ENCODE measurements at places on chromosomes 3 and 15.
A peak's percentile ranks its signal among the peaks of the same experiment; 100 is the strongest.

- DNase-seq = peak; percentile 75
Measured at GRCh38 chr15:69760890-69761568, 308.4 kb downstream of the RPLP1 start.

DNA sequence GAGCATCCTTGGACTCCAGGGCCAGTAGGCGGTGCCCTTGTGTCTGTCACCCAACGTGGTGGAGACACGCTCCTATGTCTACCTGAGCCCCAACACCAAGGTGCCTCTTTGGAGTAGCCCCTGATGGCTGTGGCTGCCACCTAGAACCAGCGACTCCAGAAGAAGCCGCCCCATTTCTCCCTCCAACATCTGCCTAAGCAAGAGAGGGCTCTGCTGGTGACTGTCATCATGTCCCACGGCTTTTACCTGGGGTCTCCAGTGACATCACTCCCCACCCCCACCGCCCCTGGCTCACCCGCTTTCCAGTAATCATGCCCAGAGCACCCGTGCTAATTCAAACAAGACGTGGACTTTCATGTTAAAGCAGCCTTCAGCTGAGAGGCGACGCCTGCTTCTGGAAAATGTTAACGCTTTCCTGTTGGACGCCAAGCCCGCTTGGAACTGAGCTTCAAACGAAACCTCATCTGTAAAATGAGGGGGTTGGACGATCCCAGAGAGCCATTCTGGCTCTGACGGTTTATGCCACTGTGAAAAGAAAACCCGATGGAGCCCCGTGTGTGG is 57.0 kb downstream of the ISG20 start:
- no peak for DNase-seq

- DNase-seq = no peak
Measured at GRCh38 chr15:84752700-84753099, 4.3 kb downstream of the ZNF592 start.

DNA sequence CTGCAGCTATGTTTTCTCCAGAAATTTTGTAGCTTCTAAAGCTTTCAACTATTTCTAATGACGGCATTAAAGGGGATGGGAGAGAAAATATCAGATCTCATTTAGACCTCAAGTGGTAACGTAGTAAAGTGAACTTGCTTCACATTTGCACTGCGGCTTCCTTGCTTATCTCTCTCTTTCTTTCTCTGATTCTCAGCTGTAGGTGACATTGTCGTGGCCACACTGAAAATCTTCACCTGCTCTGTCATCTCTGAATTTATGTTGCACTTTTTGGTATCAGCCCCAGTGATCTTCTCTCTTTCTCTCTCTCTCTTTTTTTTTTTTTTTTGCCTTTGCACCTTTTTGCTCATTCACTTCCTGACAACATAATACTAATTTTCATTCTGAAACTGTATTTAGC is 254.1 kb upstream of the SATB1 start:
- peak; percentile 46 for DNase-seq

DNA sequence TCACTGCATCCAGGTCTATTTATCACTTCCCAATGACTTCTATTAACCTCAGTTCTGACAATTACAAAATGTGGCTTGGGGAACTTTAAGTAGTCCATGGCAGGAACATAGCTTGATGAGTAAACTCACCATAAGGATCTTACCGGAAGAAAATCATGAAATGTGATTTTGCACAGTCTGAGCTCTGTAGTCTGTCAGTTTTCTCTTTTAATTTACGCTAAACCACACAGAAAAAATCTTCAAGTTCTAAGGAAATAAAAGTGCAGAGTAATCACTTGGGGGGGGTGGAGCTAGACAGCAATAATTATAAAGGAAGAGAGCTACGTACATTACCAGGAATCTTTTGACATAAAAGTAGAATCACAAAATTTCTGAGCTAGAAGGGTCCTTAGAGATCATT is 9.2 kb downstream of the TBC1D5 start:
- no peak for DNase-seq

DNA sequence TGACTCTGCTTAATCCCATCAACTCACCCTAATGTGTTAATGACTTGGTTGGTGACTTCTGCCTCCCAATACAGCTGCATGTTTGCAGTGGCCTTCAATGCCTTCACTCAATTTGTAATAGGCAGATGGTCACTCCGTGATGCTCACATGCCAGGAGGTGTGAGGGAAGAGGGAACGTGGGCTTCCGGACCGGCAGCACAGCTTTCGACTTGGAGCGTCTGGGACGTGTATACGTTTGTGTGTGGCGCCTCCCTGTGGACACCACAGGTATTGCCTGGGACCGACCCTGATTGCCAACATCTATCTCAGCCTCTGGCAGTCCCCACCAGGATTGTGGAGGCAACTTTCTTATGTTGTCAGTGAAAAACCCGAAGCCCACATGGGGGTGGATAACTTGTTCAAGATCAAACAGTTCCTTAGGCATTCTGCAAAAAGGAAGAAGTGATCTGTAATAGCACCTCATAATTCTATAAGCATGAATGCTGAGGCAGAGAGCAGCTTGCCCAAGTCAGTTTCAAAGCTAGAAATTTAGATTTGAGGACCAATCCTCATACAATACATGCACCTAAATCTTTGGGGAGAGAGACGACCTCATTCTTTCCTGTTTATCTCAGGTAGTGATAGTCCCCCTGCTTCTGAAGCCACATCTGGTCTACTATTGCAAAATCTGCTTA is 16.9 kb downstream of the MRPL46 start:
- DNase-seq = peak; percentile 42

- DNase-seq = no peak
Measured at GRCh38 chr3:129824926-129825541, 68.5 kb downstream of the TMCC1 start.

GRCh38 chr3:54835701-54836100 is 92.2 kb downstream of the LRTM1 start:
- no peak for DNase-seq

DNA sequence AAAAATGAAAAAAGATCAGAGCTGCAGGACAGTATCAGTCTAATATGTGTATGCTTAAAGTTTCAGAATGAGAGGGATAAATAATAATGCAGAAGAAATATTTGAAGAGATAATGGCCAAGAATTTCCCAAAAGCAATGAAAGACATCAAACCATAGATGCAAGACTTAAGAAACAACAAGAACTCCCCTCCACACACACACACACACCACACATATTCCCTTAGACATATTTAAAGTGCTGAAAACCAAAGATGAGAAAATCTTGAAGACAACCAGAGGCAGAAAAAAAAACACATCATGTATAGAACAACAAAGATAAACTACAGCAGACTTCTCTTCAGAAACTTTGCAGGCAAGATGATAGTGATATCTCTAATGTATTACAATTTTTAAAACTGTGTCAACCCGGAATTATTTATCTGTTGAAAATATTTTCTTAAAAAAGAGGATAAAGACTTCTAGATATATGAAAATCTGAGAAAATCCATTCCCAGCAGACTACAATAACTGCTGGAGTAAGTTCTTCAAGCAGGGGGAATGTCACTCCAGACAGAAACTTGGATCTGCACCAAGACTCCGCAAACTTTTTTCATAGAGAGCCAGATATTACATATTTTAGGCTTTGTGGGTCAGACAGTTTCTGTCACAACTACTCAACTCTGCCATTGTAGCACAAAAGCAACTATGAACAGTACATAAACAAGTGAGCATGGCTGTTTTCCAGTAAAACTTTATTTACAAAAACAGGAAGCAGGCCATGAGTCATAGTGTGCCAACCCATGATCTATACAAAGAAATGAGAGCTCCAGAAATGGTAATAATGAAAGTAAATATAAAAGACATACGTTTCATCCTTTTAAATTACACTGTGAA is 223.4 kb upstream of the CGNL1 start:
- no peak for DNase-seq

DNA sequence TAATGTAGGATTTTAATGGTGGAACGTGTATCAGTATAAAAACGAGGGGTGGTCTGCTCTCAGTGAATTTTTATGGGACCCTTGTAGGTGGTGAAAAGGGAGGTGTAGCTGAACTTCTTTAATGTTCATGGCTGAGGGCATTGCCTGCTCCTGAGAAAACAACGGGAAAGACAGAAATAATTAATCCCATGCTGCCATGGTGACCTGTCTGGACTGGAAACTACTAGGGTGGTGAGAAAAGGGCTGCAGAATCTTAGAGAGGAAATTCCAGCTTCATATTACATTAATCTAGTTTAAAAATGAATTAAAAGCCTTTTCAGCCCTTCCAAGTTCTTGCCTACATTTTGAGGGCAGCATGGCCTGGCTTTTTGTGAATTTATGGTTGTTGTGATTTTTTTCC is 47.6 kb downstream of the ZBTB38 start:
- no peak for DNase-seq

GRCh38 chr3:195897853-195898415 is 10.4 kb downstream of the TNK2 start:
- DNase-seq = no peak

DNA sequence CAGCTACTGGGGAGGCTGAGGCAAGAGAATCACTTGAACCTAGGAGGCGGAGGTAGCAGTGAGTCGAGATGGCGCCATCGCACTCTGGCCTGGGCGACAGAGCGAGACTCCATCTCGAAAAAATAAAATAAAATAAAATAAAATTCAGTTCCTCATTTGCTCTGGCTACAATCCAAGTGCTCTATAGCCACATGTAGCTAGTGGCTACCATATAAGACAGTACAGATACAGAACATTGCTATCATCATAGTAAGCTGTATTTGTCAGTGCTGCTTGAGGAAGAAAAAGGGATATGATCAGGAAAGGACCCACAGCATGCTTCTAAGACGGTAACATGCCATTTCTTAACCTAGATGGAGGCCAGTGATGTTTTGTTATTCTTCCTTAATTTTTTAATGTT is 88.7 kb upstream of the CDAN1 start:
- DNase-seq = no peak

DNA sequence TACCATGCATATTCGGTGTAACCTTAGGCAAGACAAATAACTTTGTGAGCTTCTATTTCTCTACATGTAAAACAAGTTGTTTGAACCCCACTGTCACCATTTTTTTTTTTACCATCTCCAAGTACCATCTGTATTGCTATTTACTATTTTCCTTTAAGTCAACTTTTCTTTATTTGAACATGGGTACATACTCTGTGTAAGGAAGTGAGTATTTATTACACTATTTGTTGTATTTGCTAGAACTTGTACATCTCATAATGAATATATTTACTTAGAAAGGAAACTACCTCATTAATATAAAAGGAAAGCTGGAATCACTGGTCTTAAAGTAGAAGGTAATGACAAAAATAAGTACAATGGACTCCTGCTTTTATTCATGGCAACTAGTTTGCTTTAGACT is 69.9 kb downstream of the WNT5A start:
- no peak for DNase-seq

DNA sequence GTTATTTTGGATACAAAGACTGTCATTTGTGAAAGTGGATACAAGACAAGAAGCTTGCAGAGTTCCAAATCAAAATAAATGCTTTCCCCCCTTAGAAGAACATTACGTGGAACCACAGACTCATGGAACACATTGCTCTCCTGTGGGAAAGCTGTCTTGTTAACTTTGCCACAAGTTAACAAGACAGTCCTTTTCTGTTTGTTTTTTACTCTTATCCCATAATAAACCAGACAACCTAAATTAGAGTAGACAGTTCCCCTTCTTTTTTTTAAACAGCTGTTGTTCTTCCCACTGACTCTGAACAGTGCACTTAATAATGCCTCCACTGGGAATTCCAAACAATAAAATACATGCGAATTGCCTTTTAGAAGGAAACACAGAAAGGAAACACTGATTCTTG is 255.3 kb upstream of the UBE2E2 start:
- no peak for DNase-seq

GRCh38 chr3:52007291-52007690 is 11.6 kb upstream of the RPL29 start:
- no peak for DNase-seq

GRCh38 chr15:55734641-55735040 is 8.3 kb downstream of the PRTG start:
- DNase-seq = no peak

DNA sequence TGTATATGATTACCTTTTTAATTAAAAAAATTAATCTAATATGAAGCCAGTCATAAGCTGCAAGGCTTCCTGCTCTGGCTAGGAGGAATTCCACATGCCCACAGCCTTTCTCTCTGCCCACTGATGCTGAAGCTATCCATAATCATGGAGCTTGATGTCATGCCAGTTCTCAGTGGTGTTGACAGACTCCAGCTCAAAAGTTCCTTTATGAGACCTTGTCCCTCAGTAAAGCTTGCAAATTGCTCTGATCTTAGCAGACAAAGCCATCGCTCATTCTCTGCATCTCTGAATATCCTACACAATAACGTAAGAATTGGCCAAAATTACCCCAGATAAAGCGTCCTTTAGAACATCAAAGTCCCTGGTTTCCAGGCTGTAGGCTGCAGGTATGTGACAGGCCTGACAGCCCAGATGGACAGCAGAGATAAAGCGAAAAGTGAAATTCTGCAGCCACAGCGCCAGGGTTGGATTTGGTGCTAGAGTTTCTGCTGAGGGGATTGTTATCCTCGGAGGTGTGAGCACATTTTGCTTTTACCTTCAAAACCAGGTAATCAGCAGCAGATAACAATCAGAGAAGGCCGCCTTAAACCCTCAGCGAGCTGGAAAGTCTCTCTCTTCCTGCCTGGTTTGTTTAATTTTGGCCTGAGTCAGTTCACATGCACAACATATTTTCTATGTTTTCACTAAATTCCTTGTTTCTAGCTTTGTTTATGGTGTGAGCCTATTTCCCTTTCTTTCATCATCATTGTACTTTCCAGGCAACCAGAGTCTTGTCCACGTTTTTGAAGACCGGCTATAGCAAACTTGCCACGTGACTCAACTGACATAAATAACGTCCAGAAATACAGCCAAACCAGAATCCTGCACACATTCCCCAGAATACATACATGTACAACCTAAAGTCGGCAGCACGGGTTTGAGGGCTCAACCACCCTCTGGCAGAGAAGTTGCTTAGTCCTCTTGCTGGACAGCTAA is 36.6 kb upstream of the ALDH1A3 start:
- DNase-seq = no peak

DNA sequence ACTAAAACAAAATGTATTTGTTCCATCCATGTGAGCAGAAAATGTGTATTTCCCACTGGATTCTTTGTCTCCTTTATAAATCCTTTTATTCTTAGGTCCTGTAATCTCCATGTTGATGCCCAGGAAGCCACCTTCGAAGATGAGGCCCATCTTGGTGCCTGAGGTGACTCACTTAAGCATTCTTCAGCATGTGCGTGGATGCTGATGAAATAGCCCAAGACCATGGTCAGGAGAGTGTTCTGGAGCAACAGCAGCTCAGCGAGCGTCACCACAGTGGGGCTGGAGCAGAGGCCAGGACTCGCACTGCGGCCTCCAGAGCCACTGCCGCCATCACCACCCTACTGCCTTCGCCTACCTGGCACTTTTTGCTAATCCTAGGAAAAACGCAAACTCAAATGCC is 520.9 kb downstream of the FHIT start:
- DNase-seq = no peak

DNA sequence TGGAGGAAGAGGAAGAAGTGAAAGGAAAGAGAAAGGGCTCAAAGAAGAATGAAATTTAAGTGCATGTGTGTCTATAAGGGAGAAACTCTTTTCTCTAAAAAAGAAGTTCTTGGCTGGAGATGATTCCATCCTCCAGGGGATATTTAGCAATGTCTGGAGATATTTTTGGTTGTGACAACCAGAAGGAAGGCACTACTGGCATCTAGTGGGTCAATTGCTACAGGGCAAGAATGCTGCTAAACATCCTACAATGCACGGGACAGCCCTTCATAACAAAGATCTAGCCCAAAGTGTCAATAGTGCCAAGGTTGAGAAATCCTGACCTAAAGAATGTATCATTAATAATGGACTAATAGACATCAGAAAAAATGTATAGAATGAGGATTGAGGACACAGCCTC is 57.4 kb upstream of the ST3GAL6 start:
- no peak for DNase-seq

GRCh38 chr3:45580112-45580765 is 14.3 kb upstream of the LIMD1 start:
- no peak for DNase-seq

- no peak for DNase-seq
Measured at GRCh38 chr3:9343115-9343514, 19.7 kb upstream of the THUMPD3 start.

Data from stimulated activated naive CD4-positive, alpha-beta T cell (primary cell).